Skin of body (tissue), 3 donors: ENCODE measurements at places on chromosomes 6 and 20. TPM values are rescaled to one million over a fixed set of nuclear protein-coding genes. Genes with fewer than 3 reads are reported as not detected.

Gene MUCL3
- not detected for total RNA-seq

Gene LAMA5
- total RNA-seq, result 44.2 TPM

Gene RIPOR2
- total RNA-seq, result 13.6 TPM

Gene HBS1L
- total RNA-seq, result 73.6 TPM

Gene CYP39A1
- 10.8 TPM for total RNA-seq
